Islet precursor cell (in vitro differentiated cells): ENCODE measurements at places on chromosomes 13 and 19.

DNA sequence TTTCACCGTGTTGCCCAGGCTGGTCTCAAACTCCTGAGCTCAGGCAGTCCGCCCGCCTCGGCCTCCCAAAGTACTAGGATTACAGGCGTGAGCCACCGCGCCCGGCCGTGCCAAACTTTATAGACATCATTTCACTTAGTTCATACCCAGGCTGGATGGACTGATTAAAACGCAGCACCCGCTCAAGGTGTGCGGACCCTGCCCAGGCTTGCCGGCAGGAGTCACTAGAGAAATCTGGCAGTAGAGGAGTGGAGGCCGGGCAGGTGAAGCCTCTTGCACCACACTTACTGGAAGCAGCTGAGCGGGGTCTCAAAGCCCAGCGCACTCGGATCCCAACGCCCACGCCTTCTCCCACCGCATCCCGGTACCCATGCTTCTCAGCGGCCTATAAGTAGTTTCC is 11.4 kb downstream of the PTGIR start:
- no peak for DNase-seq

GRCh38 chr13:30900436-30900835 is 5.6 kb upstream of the MEDAG start:
- DNase-seq: peak; percentile 3

DNA sequence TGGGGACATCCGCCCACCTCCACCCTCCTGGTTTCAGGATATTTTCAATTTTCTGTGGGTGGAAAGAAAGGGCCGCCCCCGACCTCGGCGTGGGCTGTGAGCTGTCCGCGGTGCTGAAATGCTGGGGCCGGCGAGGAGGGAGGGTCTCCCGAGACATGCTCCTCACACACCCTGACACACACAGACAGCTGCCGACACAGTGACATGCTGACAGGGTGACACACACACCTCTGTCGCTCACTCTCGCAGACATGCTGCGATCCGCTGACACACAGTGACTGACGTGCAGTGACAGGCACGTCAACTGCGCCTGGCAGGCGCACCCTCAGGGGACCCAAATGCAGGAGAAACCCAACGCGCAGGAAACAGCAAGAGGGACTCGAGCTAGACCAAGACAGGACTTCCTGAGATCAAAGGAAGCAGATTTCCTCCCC is 25.1 kb upstream of the MEIS3 start:
- DNase-seq: peak; percentile 81

DNA sequence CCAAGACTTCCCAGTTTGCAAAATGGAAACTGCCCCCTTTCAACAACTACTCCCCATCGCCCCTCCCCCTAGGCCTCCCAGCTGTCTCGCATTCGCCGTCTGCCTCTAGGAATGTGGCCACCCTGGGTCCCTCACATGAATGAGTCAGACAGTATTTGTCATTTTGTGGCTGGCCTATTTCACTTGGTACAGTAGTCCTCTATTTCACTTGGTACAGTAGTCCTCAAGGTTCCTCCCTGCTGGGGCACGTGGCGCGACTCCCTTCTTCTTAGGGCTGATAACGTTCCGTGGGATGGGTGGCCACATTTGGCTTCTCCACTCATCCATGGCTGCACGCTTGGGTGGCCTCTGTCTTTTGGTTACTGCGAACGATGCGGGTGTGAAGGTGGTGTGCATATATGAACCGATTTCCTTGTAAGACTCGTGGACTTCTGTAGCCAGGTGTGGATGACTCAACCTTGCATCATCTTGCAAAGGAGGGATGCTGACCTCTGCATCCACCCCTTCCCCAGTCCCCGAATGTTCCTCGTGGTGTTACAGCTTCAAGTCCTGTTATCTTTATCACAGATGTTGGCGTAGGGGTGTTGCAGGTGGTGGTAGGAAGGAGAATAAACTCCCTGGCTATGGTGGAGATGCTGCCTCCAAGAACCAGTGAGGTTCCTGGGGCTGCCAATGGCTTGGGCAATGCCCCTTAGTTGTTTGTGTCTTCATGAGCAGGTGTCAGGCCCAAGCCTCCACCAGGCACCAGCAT is 112.1 kb upstream of the SOX1 start:
- peak; percentile 66 for DNase-seq

DNA sequence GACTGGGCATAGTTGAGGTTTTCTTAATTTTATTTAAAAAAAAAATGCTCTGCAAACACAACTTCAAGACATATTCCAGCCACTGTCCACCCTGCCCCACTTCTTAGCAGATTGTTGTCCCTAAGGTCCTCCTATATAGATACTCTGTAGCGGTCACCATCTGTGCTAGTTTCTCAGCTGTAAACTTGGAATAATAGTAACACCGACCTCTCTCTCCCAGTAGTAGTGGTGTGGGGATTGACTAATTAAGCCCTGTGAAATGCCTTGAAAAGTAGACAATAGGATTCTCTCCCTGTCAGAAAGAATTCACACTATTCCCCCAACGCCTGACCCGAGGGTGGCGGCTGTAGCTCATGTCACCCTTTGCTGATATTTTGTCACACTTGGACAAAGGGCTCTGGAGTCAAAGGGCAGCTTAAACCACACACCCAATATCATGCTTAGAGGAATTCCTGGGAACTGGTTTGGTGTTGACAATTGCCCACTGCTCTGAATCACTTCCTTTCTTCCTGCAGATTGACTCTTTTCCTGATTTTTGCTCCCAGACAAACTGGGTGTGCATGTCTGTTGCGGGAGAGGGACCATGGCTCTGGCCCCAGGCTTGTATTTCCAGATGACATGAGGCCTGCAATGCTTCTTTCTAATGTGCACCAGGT is 9.2 kb upstream of the SERP2 start:
- peak; percentile 91 for DNase-seq

DNA sequence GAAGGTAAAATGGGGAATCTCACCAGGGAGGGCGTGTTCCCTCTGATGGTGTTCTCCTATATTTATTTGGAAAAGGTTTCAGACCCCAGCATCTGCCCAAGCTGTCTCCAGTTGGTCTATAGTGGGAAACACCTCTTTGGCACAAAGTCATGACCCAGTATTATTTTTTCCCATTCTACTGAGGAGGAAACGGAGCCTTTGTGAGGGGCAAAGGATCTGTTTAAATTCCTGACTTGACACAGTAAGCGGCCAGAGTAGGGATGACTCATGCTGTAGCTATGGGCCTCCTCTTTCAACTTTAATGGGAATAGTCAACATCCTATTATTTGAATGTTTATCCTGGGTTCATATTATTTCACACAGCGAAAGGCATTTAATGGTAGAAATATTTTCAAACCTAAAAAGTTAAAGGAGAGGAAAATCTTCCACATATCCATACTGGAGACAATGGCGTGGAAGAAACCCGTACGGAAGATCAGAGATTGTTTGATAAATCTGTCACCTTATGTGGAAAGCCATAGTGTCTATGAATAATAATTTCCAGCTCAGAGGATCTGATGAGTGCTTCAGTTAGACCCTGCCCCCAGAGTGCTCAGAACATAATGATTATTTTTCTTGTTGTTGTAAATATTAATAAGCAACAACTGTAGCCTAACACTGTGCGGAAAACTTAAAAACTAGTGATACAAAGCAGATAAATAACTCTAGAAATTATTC is 126.0 kb downstream of the FOXO1 start:
- DNase-seq: peak; percentile 85

DNA sequence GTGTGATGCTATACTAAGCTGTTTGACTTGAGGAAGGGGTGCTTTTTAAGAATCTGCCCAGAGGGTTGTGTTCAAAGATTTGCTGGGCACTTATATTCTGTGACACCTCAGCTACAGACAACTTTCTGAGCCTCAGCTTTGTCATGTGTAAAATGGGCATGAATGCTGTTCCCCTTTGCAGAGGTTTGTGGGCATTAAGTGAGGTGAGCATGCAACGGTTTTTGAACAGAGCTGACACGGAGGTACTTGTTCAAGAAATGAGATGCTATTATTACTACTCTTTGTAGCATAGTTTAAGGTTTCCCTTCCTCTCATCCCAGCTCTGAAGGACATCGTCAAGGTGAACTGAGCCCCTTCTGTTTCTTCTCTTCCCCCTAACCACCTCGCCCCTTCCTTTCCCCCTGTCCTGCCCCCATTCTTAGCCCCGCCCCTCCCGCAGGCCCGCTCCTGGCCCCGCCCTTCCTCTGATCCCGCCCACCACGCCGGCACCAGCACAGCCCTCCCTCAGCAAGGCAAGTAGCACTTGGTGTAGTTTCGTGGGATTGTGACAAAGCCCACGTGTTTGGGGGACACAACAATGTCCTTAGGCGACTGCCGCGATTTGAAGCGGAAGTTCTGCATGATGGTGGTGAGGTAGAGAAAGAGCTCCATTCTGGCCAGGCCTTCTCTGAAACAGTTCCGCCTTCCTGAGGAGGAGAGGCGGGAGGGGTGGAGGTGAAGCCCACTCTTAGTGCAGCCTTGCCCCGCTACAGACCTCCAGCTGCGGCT is 26.1 kb upstream of the CYP2A7 start:
- no peak for DNase-seq

DNA sequence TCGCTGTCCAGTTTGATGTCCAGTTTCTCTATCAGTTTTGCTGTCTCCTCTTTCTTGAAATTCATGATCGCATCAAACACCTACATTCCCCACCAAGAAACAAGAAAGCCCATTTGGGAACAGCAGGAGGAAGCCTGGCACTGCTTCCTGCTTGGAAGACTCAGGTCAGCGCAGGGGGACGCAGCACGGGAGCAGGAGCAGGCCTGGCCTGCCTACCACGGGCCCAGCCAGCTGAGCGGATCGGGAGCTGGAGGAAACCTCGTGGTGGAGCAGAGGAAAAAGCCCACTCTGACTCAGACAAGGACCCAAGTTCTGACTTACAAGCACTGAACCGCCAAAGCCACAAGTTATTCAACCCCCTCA is 3.9 kb downstream of the EEF2 start:
- no peak for DNase-seq

- no peak for DNase-seq
These were observed 6.4 kb upstream of the LGALS13 start for GRCh38 chr19:39595950-39596349.
